ENCODE measurements at places on chromosomes 13 and 19.
A peak's percentile ranks its signal among the peaks of the same experiment; 100 is the strongest.

- no peak for DNase-seq
Observed at GRCh38 chr13:78709028-78709427, 50.1 kb upstream of the OBI1 start.

DNA sequence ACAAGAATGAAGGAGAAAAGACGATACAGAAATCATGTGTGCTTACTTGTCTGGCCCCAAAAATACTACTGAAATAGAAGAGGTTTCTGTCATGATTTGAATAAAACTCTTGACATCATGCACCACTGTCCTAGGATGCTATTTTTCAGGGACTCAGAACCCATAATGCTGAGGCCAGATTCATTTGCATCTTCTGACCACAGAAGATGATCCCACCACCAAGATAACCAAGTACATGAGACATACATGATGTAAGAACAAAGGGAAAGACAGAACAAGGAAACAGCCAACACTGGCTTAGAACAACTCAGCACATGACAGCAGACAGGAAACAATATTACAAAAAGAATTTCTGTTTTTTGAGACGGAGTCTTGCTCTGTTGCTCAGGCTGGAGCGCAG is 2.5 kb downstream of the ZNF552 start:
- DNase-seq: no peak

DNA sequence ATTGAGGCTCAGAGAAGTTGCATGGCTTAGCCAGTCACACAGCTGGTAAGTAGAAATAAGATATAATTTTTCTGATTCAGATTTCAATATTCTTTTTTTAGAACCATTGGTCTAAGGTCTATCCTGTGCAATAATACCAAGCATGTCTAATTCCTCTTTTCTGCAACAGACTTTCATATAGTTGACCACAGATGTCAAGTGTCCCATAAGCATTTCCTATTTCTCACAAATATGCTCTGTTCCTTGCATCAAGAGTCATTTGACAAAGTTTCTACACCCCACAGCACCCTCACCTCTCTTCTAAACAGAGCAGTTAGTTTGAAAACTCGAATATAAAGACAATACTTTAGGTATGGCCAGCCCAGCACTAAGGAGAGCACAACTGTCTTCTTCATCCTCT is 26.8 kb upstream of the SACS start:
- peak; percentile 36 for DNase-seq

GRCh38 chr13:51659276-51660127 is 75.2 kb downstream of the WDFY2 start:
- no peak for DNase-seq

DNA sequence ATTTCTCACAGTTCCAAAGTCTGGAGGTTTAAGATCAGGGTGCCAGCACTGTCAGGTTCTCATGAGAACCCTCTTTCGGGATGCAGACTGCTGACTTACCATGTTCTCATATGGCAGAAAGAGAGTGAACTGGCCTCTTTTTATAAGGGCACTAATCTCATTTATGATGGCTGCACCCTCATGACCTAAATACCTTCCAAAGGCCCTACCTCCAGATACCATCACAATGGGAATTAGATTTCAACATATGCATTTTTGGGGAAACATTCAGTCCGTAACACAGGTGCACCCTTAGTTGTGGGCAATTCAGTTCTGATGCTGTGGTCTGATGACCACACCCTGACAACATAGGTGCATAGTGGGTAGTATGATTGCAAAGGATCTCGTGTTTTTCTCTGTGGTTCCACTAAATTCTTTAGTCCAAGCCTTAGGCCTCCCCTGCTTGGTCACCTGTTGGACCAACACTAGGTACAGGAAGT is 33.3 kb downstream of the GARRE1 start:
- DNase-seq: no peak

- no peak for DNase-seq
Observed at GRCh38 chr13:70732611-70733010, 624.4 kb upstream of the KLHL1 start.

GRCh38 chr19:23851966-23852365 is 62.7 kb upstream of the ZNF726 start:
- no peak for DNase-seq

- no peak for DNase-seq
Observed at GRCh38 chr19:45216667-45217066, 28.5 kb downstream of the EXOC3L2 start.

DNA sequence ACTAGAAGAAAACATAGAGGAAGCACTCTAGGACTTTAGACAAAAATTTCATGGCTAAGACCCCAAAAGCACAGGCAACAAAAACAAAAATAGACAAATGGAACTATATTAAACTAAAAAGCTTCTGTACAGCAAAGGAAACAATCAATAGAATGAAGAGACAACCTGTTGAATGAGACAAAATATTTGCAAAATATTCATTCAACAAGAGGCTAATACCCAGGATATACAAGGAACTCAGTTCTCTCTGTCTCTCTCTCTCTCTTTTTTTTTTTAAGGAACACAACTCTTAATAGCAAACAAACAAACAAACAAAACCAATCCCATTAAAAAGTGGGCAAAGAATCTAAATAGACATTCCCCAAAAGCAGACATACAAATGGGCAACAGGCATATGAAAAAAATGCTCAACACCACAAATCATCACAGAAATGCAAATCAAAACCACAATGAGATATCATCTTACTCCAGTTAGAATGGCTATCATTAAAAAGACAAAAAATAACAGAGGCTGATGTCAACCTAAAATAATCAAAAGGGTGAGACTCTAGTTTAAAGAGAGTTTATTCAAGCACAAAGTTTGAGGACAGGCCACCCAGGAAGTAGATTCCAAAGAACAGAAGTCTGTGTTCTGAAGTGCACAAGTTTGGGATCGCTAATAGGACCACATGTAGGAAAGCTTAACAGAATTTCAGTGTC is 27.1 kb upstream of the SLC7A9 start:
- no peak for DNase-seq

- no peak for DNase-seq
Observed at GRCh38 chr13:42981317-42981716, 10.7 kb downstream of the EPSTI1 start.

Data from CD14-positive monocyte (primary cell).